ENCODE measurements at places on chromosomes 12 and 14.

- DNase-seq, result no peak
Measured at GRCh38 chr12:105451211-105451610, 120.7 kb downstream of the C12orf75 start.

GRCh38 chr12:90253674-90254181 is 545.1 kb upstream of the ATP2B1 start:
- DNase-seq, result peak; percentile 2

DNA sequence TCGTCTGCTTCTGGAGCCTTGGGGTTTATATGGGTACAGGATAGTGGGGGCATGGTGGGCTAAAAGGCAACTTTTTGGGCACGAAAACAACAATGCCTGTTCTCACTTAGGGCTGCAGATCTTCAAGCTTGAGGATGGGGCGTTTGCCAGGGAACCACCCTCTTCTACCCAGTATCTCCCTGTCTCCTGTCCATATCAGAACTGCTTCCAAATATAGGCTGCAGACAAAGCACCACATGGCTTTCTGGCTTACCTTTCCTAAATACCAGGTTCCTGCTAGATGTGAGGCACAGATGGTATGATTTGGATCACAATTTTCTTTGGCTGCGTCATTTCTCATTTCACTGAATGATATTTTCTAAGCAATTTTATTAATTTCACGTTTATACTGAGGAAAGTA is 70.4 kb downstream of the CMAS start:
- DNase-seq, result no peak

DNA sequence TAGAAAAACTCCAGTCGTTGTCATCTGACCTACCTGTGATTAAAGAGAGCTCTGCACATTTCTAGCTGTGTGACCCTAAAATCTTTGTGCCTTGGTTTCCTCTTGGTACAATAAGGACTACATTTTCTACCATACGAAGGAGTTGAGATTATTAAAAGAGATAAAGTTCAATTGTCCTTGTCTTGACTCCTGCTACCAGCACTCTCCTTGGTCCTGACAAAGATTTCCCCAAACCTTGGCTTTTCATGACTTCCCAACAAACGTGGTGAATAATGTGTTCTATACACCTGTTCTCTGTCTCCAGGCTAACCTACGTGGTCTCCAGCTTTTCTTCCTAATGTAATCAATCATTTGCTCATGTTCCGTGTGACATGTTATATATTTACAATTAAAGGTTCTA is 223.5 kb downstream of the MSRB3 start:
- DNase-seq, result no peak

GRCh38 chr14:59275668-59276067 is 87.2 kb downstream of the DAAM1 start:
- DNase-seq, result no peak

DNA sequence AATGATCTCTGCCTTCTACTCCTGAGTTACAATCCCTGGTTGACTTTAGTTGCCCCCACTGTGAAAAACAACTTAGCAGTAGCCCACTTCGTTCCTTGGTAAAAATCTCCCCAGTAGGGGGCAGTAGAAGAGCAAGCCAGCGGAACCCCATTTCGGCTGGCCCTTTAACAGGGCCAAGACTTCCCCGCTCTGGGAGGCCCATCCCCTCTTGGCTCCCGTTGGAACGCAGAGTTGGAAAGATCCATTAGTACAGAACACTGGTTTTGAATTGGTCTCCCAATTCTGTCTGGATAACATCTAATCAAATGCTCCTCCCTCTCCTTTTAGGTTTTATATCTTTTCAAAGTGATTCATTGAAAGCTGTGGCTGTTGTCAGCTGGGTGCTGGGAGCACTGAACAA is 1133.3 kb downstream of the BCL11B start:
- DNase-seq, result peak; percentile 43

- DNase-seq, result no peak
Measured at GRCh38 chr14:87629788-87630187, 363.2 kb downstream of the GALC start.

DNA sequence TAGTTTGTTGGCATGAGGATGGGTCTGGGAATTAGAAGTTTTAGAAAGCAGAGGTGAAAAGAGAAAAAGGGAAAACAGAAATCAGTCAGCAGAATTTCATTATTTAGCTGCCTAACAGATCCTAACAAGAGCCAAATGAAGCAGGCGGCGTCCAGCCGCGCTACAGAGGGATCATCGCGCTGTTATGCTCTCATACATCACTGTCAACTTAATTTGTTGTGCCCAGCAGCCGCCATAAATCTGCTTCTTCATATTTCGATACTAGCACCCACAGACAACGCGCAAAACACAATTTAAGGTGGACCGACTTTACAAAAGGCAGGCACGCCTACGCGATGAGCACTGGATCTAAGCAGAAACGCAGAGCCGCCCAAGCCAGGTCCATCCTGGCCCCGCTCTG is 66.7 kb downstream of the SETD3 start:
- no peak for DNase-seq

GRCh38 chr14:74653386-74654138 is 41.5 kb upstream of the LTBP2 start:
- no peak for DNase-seq

GRCh38 chr14:74913986-74914573 is 9.0 kb downstream of the RPS6KL1 start:
- no peak for DNase-seq

- no peak for DNase-seq
Measured at GRCh38 chr12:48198672-48198971, 4.5 kb downstream of the OR10AD1 start.

GRCh38 chr14:79483477-79484388 is 727.6 kb downstream of the DIO2 start:
- DNase-seq, result no peak

GRCh38 chr12:122738571-122738970 is 7.9 kb upstream of the HCAR1 start:
- no peak for DNase-seq

DNA sequence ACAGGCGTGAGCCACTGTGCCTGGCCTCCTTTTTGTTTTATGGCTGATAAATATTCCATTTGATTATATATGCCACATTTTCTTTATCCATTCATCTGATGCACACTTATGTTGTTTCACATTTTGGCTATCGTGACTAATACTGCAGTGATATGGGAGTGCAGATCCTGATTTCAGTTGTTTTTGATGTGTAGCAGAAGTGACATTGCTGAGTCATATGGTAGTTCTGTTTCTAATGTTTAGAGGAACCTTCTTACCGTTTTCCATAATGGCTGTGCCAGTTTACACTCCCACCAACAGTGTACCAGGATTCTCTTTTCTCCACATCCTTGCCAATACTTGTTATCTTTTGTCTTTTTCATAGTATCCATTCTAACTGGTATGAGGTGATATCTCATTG is 235.9 kb downstream of the ERC1 start:
- DNase-seq, result no peak

DNA sequence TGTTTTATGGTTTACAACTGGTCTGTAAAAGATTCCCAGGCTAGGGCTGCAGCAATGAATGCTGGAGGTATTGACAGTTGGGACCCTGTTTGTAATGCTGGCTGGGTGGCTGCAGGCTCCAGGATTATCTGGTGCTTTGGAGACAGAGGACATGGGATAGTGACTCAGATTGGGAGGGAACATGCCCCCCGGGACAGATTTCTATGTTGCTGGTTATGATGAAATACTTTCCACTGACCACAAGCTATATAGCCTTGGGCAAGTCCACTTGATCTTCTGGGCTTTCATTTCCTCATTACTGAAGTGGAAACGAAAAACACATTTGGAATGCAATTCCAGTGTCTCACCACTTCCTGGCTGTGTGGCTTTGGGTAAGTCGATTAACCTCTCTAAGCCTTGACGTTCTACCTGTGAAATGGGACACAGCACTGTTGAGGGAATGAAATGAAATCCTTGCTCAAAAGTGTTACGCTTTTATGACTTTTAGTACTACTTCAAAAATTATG is 6.3 kb upstream of the TPCN1 start:
- DNase-seq, result no peak

DNA sequence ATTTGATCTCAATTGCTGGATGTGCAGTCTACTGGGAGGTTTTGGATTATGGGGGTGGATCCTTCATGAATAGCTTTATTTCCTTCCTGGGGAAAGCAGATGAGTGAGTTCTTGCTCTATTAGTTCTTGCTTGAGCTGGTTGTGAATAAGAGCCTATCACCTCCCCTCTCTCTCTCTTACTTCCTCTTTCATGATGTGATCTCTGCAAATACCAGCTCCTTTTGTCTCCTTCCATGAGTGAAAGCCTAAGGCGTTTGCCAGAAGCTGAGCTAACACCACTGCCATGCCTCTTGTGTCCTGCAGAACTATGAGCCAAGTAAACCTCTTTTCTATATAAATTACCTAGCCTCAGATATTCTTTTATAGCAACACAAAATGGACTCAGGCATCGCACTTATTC is 302.7 kb downstream of the CCER1 start:
- no peak for DNase-seq

DNA sequence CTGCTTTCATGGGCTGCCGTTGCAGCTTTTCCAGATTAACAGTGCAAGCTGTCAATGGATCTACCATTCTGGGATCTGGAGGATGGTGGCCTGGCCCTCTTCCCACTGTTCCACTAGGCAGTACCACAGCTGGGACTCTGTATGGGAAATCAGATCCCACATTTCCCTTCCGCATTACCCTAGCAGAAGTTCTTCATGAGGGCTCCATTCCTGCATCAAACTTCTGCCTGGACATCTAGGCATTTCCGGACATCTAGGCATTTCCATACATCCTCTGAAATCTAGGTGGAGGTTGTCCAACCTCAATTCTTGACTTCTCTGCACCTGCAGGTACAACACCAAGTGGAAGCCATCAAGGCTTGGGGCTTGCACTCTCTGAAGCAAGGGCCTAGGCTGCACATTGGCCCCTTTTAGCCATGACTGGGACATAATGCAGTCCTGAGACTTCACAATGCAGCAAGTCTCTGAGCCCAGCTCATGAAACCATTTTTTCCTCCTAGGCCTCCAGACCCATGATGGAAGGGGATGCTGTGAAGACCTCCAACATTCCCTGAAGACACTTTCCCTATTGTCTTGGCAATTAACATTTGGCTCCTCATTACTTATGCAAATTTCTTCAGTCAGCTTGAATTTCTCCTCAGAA is 863.3 kb downstream of the C12orf50 start:
- no peak for DNase-seq

- no peak for DNase-seq
Measured at GRCh38 chr12:52469853-52470252, 3.8 kb downstream of the KRT6C start.

GRCh38 chr14:101716956-101717662 is 44.4 kb upstream of the PPP2R5C start:
- DNase-seq, result no peak

- no peak for DNase-seq
Measured at GRCh38 chr12:2616763-2617162, 178.0 kb upstream of the FKBP4 start.

- no peak for DNase-seq
Measured at GRCh38 chr12:39036105-39036504, 130.7 kb upstream of the CPNE8 start.

- no peak for DNase-seq
Measured at GRCh38 chr12:2336409-2336829, 283.6 kb downstream of the CACNA1C start.

GRCh38 chr12:87112571-87113345 is 856.6 kb upstream of the MGAT4C start:
- no peak for DNase-seq

DNA sequence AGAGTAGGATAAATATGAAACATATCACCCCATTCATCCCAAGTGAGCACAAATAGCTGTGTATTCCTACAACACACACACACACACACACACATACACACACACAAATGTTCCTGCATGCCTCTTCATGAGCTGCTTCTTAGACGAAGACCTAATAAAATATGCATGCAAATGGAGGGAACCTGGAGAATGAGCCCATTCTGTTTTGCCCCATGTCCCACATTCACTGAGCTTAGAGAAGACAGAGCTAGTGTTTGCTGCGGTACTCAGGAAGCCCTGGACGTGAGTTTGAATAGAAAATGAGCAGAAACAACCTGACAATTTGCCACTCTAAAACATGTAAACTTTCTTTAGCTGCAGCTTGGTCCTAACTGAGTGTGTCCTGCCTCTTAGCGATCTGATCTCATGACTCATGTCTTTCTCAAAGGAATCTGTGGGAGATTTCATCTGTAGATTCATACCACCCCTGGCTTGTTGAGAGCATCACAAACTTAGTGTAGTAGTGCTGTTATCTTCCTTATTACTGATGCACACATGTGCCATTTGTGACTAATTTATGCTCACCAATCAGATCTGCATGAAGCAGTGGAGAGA is 86.8 kb downstream of the ITPR2 start:
- DNase-seq, result no peak

- no peak for DNase-seq
Measured at GRCh38 chr12:1869145-1869544, 48.8 kb downstream of the LRTM2 start.

- no peak for DNase-seq
Measured at GRCh38 chr12:49730568-49731101, 10.7 kb upstream of the TMBIM6 start.

GRCh38 chr12:53564278-53564677 is 57.0 kb upstream of the NPFF start:
- no peak for DNase-seq

GRCh38 chr14:76687611-76688382 is 73.5 kb upstream of the VASH1 start:
- no peak for DNase-seq

DNA sequence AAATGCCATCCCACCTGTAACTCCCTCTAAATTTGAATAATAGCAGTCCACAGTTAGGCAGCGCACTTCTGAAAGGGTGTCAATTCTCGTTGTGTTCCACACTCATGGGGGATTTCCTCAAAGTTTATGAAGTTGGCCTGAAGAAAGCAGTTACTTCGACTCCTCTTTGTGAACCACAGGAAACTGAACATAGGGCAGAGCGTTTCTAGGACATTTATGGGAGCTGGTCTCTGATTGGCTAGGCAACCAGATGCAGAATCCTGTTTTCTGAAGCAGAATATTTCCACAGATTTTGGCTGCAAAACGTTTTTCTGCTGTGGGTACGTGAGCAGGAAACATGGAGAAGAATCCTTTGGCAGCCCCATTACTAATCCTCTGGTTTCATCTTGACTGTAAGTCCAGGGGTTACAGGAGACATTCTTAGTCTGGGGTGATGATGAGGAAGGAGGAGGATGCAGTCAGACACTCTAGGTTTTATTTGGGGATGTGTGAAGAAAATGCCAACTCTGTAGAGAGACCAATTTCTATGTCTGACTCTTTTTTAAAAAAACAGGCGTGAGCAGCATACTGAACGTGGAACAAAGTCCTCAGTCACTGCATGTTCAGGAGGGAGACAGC is 431.5 kb upstream of the OR4E1 start:
- DNase-seq, result no peak

DNA sequence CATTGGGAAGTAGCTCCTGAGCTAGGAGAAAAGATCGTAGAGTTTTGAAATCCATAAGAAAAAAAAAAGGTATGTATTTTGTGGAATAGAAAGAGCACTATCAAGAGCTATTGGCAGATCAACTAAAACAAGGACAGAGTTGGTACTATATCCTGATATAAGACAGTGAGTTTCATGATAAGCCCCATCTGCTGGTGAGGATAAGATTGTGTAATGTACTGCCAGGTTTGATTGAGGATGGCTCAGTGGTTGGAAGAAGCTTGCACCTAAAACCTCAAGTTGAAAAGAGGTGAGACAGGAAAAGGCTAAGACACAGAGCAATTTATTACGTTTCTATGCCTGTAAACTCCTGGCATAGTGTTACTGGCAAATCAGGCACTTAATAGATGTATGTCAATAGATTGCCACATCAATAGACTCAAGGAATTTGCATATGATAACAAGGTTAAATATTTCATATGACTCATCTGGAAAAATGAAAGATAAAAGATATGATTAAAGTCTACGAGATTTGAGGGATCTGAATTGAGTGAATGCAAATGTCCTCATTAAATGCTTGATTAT is 525.6 kb downstream of the FLRT2 start:
- no peak for DNase-seq

- DNase-seq, result no peak
Measured at GRCh38 chr12:67772267-67773169, 124.0 kb downstream of the DYRK2 start.
